ENCODE measurements at places on chromosomes 4 and X.

GRCh38 chr4:83305187-83305586, 20.6 kb upstream of the COQ2 start:
- DNase-seq: no peak

- DNase-seq: no peak
These were observed 56.0 kb upstream of the TECRL start for GRCh38 chr4:64465263-64465662.

DNA sequence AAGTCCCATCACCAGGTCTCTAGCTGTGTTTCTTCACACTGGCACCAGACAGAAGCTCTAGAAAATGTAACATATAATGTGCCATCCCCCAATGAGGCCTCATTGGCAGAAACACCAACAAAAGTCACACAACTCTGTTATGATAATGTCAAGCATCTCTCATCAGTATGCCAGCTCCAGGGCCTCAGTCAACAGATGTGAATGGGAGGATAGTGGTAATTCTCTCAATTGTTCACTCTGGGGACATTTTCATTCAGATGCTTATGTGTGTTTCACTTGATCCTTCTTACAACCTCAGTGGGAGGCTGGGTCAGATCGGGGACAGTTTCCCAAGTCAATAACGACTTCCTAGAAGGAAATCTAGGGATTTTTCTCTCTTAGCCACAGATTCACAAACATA, 57.5 kb upstream of the SCOC start:
- DNase-seq: no peak

DNA sequence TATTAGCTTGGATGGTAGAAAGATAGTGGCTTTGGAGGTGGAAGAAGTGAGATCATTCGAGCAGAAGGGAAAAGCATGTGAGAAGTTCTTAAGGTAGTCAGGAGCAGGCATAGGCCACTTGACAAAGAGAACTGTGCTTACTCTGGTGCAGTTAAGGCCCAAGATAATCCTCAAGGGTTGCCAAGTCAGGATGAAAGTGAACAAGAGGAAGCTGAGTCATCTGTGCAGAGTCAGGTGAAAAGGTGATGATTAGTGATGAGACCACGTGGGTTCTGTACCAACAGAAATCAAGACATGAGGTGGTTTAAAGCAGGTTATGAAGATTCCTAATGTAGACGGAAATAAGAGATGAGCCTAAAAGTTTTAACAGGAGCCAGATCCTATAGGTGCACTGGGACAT, 369.8 kb downstream of the DTHD1 start:
- no peak for DNase-seq
